Vagina (tissue), 2 donors: ENCODE measurements at places on chromosomes 1 and 21.

DNA sequence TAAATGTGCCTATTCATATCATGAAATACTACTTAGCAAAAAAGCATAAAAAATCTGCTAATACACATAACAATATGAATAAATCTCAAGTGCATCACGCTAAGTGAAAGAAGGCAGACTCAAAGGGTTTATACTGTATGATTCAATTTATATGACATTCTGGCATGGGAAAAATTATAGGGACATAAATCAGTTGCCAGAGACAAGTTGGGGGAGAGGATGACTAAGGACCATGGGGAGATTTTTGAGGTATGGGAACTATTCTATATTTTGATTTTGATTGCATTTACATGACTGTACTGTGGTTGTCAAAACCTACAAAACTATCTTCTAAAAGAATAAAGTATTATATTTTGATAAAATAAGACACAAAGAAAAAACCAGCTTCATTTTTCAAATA, 650.3 kb upstream of the NR5A2 start:
- no peak for DNase-seq

DNA sequence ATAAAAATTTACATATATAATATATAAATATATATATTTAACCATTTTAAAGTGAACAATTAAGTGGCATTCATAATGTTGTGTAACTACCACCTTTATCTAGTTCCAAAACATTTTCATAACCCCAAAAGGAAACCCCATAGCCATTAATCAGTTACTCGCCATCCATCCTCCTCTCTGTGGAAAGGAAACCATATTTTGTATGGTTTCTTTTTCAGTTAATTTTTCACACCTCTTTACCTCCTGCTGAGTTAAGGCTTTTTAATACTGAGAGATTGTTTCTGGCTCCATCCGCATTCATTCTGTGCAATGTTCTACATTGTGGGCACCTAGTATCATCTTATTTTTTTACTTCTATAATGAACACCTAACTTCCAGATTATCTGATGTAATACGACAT, 512.1 kb downstream of the LMO4 start:
- DNase-seq, result no peak

DNA sequence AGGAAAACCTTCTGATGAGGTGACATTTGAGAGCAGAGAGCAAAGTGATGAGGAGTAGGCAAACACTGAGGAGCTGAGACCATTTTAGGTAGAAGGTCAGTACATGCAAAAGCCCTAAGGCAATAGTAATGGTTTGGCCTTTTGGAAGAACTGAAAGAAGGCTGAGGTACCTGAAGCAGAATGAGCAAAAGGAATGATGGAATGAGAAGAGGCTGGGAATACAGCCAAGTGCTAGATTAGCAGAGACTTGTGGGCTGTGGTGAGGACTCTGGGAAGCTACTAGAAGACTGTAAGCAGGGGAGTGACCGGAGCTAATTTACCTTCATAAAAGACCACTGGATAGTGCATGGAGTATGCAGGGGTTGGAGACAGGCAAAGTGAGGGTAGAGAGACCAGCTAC, 77.9 kb downstream of the GFI1 start:
- DNase-seq, result no peak

DNA sequence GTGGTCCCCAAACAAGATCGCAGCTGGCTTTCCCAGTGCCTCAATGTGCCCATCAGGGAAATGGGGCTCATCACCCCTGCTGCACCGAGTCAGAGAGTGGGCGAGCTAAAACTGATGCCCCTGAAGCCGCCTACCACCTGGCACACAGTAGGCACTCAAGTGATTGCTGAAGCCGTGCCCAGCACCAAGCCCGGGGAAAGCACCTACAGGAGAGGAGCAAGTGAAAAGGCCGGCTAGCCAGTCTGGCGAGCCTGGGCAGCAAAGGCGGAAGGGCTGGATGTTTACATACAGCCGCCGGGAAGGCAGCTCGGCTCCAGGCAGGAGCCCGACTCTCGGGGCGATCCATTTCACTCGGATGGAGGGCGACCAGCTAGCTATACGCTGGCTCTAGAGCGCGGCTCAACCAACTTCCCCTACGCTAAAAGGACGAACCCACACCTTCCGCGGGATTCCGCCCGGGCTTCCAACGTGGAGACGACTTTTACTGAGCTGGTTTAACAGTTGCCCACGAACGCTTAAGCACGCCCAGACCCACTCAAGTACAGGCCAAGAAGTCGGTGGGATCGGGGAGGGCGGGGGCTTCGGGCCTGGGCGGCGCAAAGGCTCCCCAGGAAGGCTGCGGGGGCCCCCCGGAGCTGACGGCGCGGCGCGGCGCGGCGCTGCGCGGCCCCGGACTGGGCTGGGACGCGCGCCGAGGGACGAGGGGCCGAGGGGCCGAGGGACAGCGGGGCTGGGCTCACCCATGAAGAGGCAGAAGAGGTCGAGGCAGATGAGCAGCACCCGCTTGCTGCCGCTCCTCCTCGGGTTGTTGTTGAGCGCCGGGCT, 1.0 kb downstream of the PLPP3 start:
- DNase-seq, result no peak

GRCh38 chr1:63669151-63669961, 76.1 kb downstream of the PGM1 start:
- no peak for DNase-seq

DNA sequence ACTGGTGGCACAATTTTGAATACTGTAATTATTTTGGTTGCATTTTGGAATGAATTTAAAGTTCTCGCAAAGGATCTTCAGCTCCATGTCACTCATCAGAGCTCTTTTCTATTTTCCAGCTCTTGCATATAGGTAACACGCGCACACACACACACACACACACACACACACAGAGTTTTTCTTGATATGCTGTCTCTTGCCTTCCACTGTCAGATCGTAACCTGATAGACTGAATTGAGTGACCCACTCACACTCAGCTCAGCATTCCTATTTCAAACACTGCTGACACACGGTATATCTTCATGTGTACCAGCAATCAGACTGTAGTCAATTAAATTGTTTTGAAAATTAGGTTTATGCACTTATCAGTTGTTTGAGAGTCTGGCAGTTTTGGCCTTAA, 214.1 kb downstream of the PBX1 start:
- DNase-seq, result no peak

GRCh38 chr1:198774421-198774820, 135.6 kb downstream of the PTPRC start:
- no peak for DNase-seq

DNA sequence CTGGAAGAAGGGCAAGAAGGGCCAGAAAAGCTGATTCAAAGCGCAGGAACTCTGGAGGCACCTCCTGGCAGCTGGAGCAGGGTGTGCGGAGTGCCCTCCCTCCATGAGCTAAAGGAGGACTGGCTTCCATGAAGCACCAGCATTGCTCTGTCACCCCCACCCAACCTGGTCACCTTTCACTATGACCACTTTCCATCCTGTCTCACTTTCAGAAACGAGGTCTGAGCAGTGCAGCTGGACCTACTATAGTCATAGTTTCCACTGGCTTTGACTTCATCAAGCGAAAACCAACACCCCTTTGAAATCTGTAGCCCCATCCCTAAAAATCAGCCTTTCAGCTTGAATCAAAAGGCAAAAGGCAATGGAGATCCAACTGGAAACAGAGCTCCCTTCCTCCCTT, 84.8 kb upstream of the CACNA1E start:
- no peak for DNase-seq

- DNase-seq, result no peak
Observed at GRCh38 chr1:209707308-209707707, 2.7 kb downstream of the HSD11B1 start.

DNA sequence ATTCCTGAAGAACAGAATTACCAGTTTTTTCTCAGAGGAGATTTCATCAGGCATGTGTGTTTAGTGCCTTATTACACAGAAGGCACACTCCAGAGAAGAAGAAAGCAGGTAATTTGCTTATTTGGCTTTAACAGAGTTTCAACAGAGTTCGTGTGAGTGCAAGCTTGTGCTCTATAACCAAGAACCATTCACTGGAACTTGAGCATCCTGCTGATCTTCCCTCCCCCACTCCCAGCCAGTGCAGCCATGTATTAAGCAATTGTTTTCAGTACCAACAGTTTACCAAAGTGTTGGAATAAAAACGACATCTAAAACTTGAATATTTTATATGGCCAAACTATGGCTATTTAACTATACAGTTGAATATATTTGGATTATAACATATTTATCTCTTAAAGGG, 4.3 kb downstream of the MGST3 start:
- no peak for DNase-seq

GRCh38 chr1:204443260-204443619, 31.6 kb upstream of the PPP1R15B start:
- DNase-seq, result no peak

DNA sequence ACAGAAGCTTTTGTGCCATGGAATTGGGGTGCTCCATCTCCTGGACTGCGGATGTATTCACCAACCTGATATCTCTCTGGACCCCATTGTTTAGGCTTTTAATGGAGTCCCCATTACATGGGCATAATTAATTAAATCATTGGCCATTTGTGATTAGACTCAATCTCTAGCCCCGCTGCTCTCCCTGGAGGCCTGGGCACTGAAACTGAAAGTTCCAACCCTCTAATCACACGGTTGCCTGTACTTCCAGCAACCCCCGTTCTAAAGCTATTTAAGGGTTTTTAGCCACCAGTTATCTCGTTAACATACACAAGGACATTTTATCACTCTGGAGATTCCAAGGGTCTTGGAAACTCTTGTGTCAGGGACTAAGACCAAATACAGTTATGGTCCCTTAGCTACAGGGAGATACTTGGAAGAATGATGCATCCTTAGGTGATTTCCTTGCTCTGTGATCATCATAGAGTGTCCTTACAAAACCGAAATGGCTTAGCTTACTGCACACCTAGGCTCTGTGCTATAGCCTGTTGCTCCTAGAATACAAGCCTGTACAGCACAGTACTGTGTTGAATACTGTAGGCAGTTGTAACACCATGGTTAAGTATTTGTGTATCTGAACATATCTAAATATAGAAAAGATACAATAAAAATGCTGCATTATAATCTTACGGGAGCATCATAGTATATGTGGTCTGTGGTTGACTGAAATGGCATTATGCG, 71.8 kb downstream of the VPS13D start:
- DNase-seq, result no peak

DNA sequence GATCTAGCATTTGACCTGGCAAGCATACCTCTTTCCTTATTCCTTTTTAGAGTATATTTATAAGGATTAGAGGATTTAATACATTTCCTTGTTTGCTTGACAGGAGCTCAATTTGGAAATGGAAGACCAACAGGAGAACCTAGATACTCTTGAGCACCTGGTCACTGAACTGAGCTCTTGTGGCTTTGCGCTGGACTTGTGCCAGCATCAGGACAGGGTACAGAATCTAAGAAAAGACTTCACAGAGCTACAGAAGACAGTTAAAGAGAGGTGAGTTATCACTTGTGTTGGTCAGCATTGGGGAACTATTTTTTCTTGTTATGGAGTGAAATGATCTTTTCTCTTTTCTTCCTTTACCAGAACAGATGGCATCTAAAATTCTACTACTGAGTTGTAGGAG, 123.4 kb upstream of the BMP8A start:
- no peak for DNase-seq

DNA sequence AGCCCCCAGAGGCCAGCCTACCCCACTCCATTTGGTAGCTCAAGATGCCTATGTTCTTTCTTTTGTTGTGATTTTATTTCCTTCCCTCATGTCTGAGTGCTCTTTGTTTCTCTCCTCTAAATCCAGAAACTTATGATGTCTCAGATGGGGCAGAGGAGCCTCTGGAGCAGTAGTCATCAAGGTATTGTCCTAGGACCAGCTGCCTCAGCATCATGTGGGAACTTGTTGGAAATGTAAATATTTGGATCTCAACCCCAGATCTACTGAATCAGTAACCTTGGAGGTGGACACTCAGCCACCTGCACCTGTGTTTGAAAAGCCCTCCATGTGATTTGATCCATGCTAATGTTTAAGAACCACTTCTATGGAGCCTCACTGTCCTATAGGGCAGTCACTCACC, 593.1 kb upstream of the PLXNA2 start:
- no peak for DNase-seq
